ENCODE measurements at places on chromosomes 4 and X.

DNA sequence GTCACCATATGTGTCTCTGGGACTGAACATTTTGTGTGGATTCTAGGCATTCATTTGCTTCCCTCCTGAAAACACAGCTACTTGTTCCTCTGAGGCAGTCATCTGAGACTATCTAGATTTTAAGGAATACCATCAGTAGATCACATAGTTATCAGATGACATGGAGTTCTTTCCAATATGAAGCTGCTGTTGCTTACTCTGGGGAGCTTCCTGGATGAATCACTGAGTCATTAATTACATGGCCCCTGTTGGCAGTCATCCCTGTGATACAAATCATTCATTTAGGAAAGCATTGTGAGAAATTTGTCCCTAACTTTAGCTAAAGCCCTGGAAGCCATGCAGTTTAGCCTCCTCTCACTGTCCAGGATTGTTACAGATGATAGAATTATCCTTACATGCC is 98.2 kb upstream of the ARSJ start:
- DNase-seq, result no peak

DNA sequence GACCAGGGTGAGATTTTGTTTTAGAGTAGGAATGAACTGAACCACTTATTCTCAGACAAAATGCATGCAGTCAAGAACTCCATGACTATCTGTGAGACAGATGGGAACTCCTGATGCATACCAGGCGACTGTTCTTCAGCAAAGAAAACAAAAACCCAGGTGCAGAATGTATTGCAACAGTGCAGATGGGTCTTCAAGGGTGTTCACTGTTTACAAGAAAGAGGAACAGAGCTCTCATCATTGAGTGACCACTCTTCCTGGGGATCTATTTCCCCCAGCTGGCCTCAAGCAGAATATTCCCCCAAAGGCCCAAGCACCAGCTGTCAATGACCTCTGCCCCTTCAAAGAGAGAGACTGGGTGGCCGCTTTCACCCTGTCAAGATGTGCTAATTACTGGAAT is 39.7 kb upstream of the BMP3 start:
- DNase-seq, result no peak

GRCh38 chr4:85398276-85398675 is 76.7 kb upstream of the ARHGAP24 start:
- DNase-seq, result no peak

GRCh38 chr4:1086011-1086410 is 27.4 kb downstream of the RNF212 start:
- DNase-seq, result no peak

DNA sequence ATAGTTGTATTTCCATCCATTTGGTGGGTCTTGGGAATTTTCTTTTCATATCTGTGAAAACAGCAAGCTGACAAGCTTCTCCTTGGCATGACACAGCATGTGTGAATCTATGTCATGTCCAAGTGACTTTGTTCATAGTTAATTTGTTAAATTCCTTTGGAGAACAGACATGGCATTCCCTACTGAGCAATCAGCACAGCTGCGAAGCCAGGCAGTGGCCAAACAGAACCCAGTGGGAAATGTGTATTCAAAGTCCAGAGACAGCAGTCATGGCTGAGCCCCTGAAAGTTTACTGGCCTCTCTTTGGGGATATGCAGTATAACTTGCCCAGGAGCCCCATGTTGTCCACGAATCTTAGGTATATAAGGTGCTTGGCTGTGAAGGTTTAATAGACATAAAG is 474.7 kb downstream of the NKX6-1 start:
- DNase-seq, result no peak

GRCh38 chr4:165524532-165525190 is 145.9 kb downstream of the CPE start:
- DNase-seq, result no peak

DNA sequence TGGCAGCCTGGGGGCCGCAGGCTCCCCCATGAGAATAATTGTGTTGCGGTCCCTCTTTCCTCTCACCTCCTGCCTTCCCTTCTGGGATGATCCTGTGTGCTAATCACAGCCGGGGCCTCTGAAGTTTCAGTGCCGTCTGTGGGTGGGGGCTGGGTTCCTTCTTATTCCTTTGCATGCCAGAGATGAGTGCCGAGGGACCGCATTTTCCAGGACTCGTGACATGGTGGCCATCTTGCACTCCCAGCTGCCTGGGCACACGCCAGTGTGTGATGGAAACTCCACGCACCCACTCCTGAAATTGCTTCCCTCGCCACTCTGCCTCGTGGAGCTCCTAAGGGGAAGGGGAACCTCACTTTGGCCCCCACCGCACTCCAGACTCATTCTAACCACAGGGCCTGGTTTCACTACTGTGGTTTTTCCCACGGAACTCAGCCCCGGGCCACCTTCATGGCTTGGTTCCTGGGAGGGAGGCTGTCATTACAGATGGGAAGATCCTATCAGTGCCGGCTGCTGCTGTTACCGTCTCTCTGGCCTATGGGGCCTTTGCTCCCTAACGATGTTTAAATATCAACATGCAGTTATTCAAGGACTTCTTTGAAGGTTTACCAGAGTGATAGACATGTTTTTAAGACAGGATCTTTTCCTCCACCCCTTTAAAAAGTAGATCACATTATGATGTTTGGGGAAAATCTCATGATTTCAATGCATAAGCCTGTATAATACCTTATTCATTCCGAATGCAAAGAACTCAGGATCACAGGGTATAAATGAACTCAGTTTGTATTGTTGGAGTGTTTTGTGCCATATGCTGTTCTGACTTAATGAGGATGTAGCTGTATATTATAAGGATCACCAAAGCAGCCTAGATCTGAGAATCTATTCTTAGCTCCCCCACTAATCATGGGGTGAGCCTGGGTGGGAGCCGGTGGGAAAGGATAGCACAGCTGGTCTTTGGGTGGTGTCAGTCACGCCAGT is 89.6 kb downstream of the SORCS2 start:
- DNase-seq, result no peak

GRCh38 chrX:107731831-107732502 is 43.6 kb downstream of the TSC22D3 start:
- DNase-seq, result no peak

GRCh38 chr4:182975806-182976205 is 58.6 kb upstream of the DCTD start:
- no peak for DNase-seq

DNA sequence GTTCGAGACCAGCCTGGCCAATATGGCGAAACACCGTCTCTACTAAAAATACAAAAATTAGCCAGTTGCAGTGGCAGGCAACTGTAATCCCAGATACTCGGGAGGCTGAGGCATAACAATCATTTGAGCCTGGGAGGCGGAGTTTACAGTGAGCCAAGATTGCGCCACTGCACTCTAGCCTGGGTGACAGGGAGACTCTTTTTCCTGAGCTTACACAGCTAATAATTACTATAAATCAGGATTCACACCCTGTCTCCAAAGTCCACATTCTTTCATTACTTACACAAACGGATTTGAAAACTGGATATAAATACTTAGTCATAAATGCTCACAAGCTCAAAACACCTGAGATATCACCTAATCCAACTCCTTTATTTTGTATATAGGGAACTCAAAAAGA is 151.6 kb downstream of the LRBA start:
- DNase-seq, result no peak

- no peak for DNase-seq
Measured at GRCh38 chrX:118928151-118928550, 46.3 kb upstream of the LONRF3 start.

GRCh38 chrX:142201113-142201512 is 4.0 kb downstream of the MAGEC2 start:
- DNase-seq, result no peak

- no peak for DNase-seq
Measured at GRCh38 chrX:41180194-41180908, 95.1 kb downstream of the USP9X start.
